ENCODE measurements at places on chromosomes 11 and 22.
A peak's percentile ranks its signal among the peaks of the same experiment; 100 is the strongest.

- DNase-seq: peak; percentile 79
These were observed at the start of gene ALDH3B1 for GRCh38 chr11:68010090-68011041. Gene ALDH3B1, plus strand, starts transcription at chr11:68010327. Its CDS starts 4,971 bp downstream, at chr11:68015298.

DNA sequence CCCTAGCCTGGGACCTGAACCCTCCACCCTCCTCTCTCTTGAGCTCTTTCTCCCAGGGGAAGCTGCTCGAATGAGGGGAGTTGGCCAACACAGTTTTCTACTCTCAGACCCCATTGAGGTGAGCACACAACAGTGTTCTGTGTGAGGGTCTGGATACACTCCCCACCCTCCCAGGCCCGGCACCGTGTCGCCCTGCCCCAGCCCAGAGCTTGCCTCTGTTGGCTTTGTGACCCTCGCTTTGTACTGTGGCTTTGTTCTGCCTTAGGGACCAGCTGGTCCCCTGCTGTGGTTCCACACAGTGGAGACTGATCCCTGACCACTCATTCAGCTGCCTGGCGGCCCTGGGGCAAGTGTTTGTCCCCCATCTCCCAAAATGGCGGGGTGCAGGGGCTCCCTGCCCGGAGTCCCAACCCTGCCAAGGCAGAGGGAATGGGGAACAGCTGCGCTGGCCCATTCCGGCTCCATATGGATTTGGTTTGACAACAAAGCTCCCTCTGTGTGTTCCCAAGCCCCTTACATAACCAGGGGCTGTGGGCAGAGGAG, 8.3 kb downstream of the ST3GAL4 start:
- DNase-seq: no peak

- no peak for DNase-seq
These were observed 8.2 kb downstream of the ARRB1 start for GRCh38 chr11:75342966-75343870.

DNA sequence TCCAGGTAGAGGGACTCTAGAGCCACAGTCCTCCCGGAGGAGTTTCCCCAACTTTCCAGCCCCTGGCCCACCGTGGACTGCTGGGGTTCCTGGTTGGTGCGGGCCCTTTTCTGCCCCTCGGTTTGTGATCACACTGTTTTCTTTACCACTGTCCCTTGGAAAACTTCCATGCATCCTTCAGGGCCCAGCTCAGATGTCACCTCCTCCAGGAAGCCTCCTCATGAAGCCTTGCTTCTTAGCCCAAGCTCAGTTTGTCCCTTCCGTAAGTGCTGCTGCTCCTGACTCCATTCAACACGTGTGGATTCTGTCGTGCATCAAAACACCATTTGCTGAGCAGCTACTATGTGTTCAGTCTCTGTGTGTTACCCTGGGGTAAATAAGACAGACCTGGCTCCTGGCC, 15.9 kb upstream of the TPCN2 start:
- no peak for DNase-seq

DNA sequence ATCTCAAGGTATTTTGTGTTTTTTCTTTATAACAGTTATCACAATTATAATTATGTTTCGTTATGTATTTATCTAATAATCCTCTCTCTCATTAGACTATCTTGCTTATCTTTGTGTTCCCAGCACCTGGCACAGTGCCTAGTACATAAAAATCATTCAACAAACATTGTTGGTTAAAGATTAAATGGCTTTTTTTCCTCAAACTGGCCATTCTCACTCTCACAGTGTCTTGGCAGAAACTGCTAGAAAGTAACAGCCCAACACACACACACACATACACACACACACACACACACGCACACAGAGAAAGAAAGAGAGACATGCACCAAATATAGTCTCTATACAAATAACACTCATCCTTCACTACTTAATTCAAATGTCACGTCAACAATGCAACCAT, 36.8 kb downstream of the OR10A6 start:
- no peak for DNase-seq

- DNase-seq: no peak
These were observed 63.8 kb downstream of the ST14 start for GRCh38 chr11:130223291-130223971.
